Psoas muscle (tissue), 8 donors: ENCODE measurements at places on chromosomes 6 and 20. TPM values are rescaled to one million over a fixed set of nuclear protein-coding genes. Genes with fewer than 3 reads are reported as not detected.

ZNF311 gene
- 0.13 TPM for total RNA-seq

CAPN11 gene
- total RNA-seq = not detected

IPCEF1 gene
- 0.34 TPM for total RNA-seq

GMPR gene
- total RNA-seq = 230 TPM

SRSF3 gene
- total RNA-seq = 64.6 TPM

DNA sequence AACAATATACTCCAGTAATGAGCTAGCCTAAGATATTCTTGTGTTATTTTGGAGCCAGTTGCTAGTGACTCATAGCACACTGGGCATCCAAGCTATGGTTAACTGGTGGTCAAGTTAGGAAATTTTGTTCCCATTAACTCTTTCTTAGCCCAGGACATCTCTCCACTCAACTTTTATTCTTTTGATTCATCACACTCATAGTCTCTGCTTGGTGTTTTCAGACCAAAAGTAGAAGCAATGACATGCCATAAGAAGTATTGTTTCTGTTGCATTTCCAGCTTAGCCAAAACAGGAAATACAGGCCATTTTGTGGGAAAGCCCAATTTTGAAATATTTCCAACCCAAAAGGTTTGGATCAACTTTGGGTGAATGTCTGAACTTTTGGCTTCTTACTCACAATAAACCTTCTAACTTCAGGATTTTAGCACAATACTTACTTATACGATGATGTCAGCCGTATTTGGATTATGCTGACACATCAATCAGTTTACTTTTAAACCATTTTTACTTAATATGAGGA is 31.6 kb upstream of the CCN2 start:
- no peaks in the 10 kb centered on the region for H3K36me3 ChIP-seq
- H3K4me3 ChIP-seq = no peak overlapping the region
- no peaks in the 10 kb centered on the region for H3K4me1 ChIP-seq

GRCh38 chr6:119171088-119171841 is 92.8 kb upstream of the FAM184A start:
- H3K27me3 ChIP-seq = no peaks in the 10 kb centered on the region
- H3K36me3 ChIP-seq = no peaks in the 10 kb centered on the region
- H3K4me3 ChIP-seq = no peak overlapping the region
- H3K4me1 ChIP-seq = no peaks in the 10 kb centered on the region
- DNase-seq = no peak

- H3K4me1 ChIP-seq = peaks cover 12% of the 10 kb centered on the region
- no peak overlapping the region for H3K27ac ChIP-seq
- no peaks in the 10 kb centered on the region for H3K36me3 ChIP-seq
- no peaks in the 10 kb centered on the region for H3K27me3 ChIP-seq
These were observed 12.9 kb downstream of the COX7A2 start for GRCh38 chr6:75230484-75231325.

GRCh38 chr6:38015341-38015740 is 195.8 kb downstream of the ZFAND3 start:
- no peak for DNase-seq
- H3K27ac ChIP-seq = no peak overlapping the region
- no peak overlapping the region for H3K4me3 ChIP-seq
- peaks cover 33% of the 10 kb centered on the region for H3K4me1 ChIP-seq
- no peaks in the 10 kb centered on the region for H3K27me3 ChIP-seq
- H3K36me3 ChIP-seq = no peaks in the 10 kb centered on the region

DNA sequence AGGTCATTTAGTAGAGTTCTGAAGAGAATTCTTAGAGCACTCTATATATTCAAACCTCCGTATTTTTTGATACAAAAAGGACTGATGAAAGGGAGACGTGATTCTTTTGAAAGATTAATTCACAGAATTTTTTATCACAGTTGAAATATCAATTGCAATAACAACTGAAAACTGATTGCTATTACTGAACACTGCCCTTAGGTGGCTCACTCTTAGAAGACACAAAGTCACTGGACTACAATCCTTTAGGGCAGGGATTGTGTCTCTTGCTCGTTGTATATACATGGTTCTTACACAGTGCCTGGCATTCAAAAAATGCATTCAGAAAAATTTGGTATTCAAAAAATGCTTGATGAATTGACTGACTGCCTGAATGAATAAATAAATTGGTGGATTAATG is 17.1 kb upstream of the CALHM6 start:
- no peaks in the 10 kb centered on the region for H3K4me1 ChIP-seq
- no peak for DNase-seq
- H3K27ac ChIP-seq = no peak overlapping the region
- no peaks in the 10 kb centered on the region for H3K27me3 ChIP-seq
- H3K4me3 ChIP-seq = no peak overlapping the region

DNA sequence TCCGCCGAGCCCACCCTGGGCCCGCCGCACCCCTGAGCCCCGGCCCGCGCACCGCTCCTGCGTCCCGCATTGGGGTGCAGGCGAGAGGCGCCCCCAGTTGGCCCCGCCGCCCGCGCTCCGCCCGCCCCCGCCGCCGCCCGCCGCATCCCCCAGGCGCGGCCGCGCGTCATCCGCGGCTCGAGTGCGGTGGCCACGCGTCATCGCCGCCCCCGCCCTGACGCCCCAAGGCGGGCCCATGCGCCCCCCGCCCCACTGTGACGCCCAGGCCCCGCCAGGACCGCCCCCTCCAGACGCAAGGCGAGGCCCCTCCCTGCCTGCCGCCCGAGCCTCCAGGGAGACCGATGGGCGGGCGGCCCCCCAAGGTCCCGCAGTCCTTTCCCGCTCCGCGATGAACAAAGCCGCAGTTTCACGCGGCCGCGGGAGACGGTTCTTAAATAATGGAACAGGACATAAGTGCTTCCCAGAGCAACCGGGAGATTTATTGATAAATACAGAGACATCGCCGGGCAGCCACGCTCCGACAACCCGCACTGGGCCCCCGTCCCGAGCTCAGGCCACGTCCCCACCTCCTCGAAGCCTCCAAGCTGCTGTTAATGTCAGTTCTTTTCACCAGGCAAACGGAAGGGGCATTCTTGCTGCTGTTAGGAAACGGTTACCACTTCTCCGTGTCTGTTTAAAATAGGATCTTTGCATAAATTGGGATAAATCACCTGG is at the start of gene ANKRD60:
Gene ANKRD60 (minus strand): TSS at position 170 of the 714 bp plus-strand sequence. CDS start 0 bp downstream, at position 170.
- H3K27ac ChIP-seq = no peak within 1 kb of the TSS
- DNase-seq = no peak
- H3K4me3 ChIP-seq = no peak within 1 kb of the TSS
- peaks cover 4% of the 10 kb centered on the region for H3K4me1 ChIP-seq
- H3K36me3 ChIP-seq = no peaks in the 10 kb centered on the region
- no peaks in the 10 kb centered on the region for H3K27me3 ChIP-seq

GRCh38 chr20:45998761-45999160 is 9.9 kb upstream of the MMP9 start:
- peaks cover 23% of the 10 kb centered on the region for H3K27me3 ChIP-seq
- no peak overlapping the region for H3K27ac ChIP-seq
- no peak overlapping the region for H3K4me3 ChIP-seq
- no peak for DNase-seq
- H3K4me1 ChIP-seq = no peaks in the 10 kb centered on the region

- no peak overlapping the region for H3K27ac ChIP-seq
- peaks cover 2% of the 10 kb centered on the region for H3K27me3 ChIP-seq
- DNase-seq = no peak
- no peaks in the 10 kb centered on the region for H3K36me3 ChIP-seq
These were observed 291.1 kb downstream of the ADGRG6 start for GRCh38 chr6:142592876-142593275.

- no peaks in the 10 kb centered on the region for H3K4me1 ChIP-seq
- no peak overlapping the region for H3K4me3 ChIP-seq
- H3K27ac ChIP-seq = no peak overlapping the region
These were observed 4.2 kb downstream of the RFX6 start for GRCh38 chr6:116881236-116881635.

DNA sequence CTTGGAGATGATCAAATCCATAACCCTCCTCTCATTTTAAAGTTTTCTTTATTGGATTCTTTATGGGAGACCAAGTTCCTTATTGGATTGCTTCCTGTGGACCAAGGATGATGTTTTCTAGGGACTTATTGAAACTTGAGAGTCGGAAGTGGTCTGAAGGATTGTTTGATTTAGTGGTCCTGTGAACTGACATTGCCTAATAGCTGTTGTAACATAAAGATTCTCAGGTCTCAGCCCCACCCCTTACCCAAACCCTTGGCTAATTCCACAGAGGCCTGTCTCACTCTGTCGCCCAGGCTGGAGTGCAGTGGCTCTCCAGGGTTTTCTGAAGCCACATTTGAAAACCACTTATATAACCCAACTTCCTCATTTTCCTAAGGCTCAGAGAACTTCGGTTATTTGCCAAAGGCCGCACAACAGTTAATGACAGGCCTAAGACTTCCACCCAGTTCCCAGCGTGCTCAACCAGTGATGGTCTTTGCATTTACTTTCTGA is 77.0 kb downstream of the ATXN1 start:
- no peak overlapping the region for H3K4me3 ChIP-seq
- peak overlapping the region; percentile 49 for H3K27ac ChIP-seq
- DNase-seq = no peak
- H3K27me3 ChIP-seq = no peaks in the 10 kb centered on the region
- H3K36me3 ChIP-seq = no peaks in the 10 kb centered on the region

DNA sequence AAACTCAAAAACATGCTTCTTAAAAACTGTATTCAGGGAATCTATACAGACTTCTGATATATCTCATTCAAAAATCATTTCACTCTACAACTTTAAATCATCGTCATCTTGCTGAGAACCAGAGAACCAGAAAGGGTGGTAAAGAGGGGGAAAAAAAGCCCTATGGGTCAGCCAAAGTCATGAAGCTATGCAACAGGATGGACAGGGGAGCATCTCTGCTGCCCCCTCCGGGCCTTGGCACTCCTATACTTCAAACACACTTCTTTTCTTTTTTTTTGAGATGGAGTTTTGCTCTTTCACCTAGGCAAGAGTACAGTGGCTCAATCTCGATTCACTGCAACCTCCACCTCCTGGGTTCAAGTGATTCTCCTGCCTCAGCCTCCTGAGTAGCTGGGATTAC is 73.5 kb upstream of the NFATC2 start:
- H3K27me3 ChIP-seq = no peaks in the 10 kb centered on the region
- no peaks in the 10 kb centered on the region for H3K4me1 ChIP-seq
- H3K4me3 ChIP-seq = no peak overlapping the region
- no peak overlapping the region for H3K27ac ChIP-seq

GRCh38 chr6:155245193-155245592 is 18.6 kb upstream of the CLDN20 start:
- H3K4me1 ChIP-seq = no peaks in the 10 kb centered on the region
- no peaks in the 10 kb centered on the region for H3K36me3 ChIP-seq
- no peaks in the 10 kb centered on the region for H3K27me3 ChIP-seq
- no peak overlapping the region for H3K27ac ChIP-seq

GRCh38 chr6:22064558-22064957 is 232.3 kb downstream of the PRL start:
- no peak for DNase-seq
- H3K36me3 ChIP-seq = no peaks in the 10 kb centered on the region
- H3K27ac ChIP-seq = no peak overlapping the region
- no peak overlapping the region for H3K4me3 ChIP-seq
- H3K27me3 ChIP-seq = no peaks in the 10 kb centered on the region

- H3K4me1 ChIP-seq = peaks cover 7% of the 10 kb centered on the region
- no peak for DNase-seq
- no peaks in the 10 kb centered on the region for H3K27me3 ChIP-seq
- no peak overlapping the region for H3K27ac ChIP-seq
- no peaks in the 10 kb centered on the region for H3K36me3 ChIP-seq
- H3K4me3 ChIP-seq = peak overlapping the region; percentile 70
These were observed 78.9 kb downstream of the OLIG3 start for GRCh38 chr6:137415127-137415833.

DNA sequence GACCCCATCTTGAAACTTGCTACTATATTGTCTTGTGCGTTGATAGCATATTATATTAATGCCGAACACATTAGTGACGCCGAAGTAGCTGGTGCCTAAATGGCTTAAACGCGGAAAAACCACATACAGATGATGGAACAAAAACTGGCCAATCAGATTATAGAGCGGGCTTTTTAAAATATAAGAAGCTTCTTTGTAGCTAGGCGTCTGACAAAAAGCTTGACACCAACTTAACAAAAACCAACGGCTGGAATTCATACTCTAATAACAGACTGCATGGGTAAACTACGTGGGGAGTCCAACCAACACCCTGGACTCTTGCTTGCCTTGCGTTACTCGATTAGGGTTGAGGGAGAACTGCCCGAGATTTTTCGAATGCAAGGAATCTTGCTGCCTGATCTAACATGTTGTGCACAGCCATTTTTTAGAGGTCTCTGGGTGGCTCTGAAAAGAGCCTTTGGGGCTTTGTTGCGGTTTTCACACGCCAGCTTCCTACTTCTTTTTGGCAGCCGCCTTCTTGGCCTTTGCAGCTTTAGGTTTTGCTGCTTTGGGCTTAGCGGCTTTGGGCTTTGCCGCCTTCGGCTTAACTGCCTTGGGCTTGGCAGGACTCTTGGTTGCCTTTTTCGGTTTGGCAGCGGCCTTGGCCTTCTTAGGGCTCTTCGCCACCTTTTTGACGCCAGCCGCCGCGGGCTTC is 45.7 kb downstream of the OR2B2 start:
- peaks cover 28% of the 10 kb centered on the region for H3K4me1 ChIP-seq
- H3K4me3 ChIP-seq = peak overlapping the region; percentile 71
- no peak overlapping the region for H3K27ac ChIP-seq
- no peaks in the 10 kb centered on the region for H3K36me3 ChIP-seq
- DNase-seq = no peak
- peaks cover 14% of the 10 kb centered on the region for H3K27me3 ChIP-seq

GRCh38 chr6:35294308-35294945 is 3.2 kb upstream of the DEF6 start:
- no peak overlapping the region for H3K4me3 ChIP-seq
- peaks cover 9% of the 10 kb centered on the region for H3K4me1 ChIP-seq
- no peaks in the 10 kb centered on the region for H3K27me3 ChIP-seq
- H3K27ac ChIP-seq = peak overlapping the region; percentile 3
- peaks cover 62% of the 10 kb centered on the region for H3K36me3 ChIP-seq

DNA sequence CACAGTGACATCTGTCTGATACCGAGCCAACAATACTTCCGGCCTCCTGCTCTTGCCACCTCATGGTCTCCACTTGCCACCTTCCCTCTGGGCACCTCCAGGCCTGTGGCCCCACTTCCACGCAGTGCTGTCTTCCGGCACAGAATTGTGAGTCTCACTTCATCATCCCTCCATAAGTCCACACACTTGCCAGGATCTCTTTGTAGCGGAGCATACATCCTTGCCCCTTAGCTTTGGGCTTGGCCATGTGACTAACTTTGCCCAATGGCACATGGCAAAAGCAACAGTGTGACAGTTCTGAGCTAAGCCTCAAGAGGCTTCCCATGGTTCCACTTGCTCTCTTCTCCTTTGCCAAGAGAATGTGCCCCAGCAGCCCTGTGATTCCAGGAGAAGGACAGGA is 4.5 kb upstream of the C20orf202 start:
- no peak for DNase-seq
- no peaks in the 10 kb centered on the region for H3K4me1 ChIP-seq
- H3K27ac ChIP-seq = no peak overlapping the region
- no peak overlapping the region for H3K4me3 ChIP-seq

GRCh38 chr6:26214803-26215584 is 127.8 kb downstream of the HFE start:
- DNase-seq = no peak
- peak overlapping the region; percentile 67 for H3K4me3 ChIP-seq
- no peaks in the 10 kb centered on the region for H3K36me3 ChIP-seq
- H3K27me3 ChIP-seq = peaks cover 62% of the 10 kb centered on the region
- peaks cover 5% of the 10 kb centered on the region for H3K4me1 ChIP-seq
- H3K27ac ChIP-seq = no peak overlapping the region

DNA sequence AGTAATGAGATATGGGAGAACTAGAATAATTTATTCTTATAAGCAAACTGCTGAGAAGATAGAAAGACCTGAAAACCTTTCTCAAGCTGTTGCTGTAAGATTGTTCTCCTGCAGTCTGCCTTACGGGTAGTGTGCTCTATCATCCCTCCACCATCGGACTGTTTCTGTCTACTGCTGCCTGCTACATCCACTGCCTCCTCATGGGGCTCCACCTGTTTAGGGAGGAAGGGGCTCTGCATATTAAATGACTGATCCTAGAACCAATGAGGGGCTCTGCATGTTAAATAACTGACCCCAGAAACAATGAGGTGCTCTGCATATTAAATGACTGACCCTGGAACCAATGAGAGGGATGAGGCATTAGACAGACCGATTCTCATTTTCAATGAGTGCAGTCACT is 654.6 kb downstream of the KIF16B start:
- H3K27me3 ChIP-seq = no peaks in the 10 kb centered on the region
- no peaks in the 10 kb centered on the region for H3K36me3 ChIP-seq
